ENCODE measurements at places on chromosomes 1 and 21.
A peak's percentile ranks its signal among the peaks of the same experiment; 100 is the strongest.

- DNase-seq, result no peak
Measured at GRCh38 chr1:4565801-4566449, 88.5 kb upstream of the AJAP1 start.

- DNase-seq, result no peak
Measured at GRCh38 chr1:32742199-32742947, 39.8 kb upstream of the SYNC start.

DNA sequence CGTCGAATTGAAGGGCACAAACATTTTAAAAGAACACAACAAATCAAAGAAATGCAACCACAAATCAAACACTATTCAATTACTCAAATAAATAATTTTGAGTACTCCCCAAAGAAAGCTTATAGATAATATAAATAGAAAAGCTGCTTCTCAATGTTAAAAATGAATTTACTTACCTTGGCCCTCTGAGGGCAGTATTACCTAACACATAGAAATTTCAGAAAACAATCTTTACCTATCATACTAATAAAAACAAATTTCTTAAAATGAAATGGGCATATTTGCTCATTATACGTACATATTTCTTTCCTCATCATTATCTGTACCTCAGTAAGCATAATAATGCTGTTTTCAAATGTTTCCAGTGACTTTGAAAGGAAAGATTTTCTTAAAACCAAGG is 141.8 kb downstream of the AKT3 start:
- peak; percentile 42 for DNase-seq

GRCh38 chr1:209260136-209260535 is 323.4 kb upstream of the CAMK1G start:
- DNase-seq, result peak; percentile 7

- DNase-seq, result no peak
Measured at GRCh38 chr1:113540335-113540734, 150.0 kb downstream of the MAGI3 start.

DNA sequence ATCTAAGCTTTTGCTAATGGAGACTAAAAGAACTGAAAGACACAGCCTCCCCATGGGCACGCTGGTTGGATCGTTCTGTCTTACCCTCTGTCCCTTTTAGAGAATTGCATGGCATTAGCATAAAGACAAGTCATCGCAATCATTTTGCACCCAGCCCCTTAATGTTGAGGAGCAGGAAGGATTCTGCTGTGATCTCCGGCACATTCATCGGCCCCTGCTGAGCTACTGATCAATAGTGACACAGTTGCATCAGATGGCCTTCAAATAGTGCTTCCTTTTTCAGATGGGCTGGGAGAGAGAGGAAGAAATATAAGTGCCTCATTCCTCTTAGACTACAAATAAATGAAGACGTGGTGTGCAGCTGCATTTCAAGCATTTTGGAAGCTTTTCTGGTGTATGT is 75.4 kb downstream of the NOS1AP start:
- no peak for DNase-seq

DNA sequence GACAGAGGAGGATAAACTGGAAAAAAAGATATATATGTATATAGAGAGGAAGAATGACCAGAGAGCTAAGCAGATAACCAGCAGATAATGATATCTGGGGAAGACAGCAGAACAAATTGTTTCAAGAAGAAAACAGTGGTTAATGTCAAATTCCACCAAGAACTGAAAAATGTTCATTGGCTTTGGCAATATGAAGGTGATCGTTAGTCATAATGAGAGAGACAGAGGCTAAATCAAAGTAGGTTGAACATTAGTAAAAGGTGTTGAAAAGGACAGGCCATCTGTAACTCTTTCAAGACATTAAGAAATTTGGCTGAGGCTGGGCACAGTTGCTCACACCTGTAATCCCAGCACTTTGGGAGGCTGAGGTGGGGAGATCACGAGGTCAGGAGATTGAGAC is 25.3 kb upstream of the CR2 start:
- no peak for DNase-seq

- DNase-seq, result peak; percentile 97
Measured at GRCh38 chr1:56831871-56832693, 12.9 kb upstream of the FYB2 start.

All from fibroblast of the aortic adventitia (primary cell).